ENCODE measurements at places on chromosomes 11 and 22. TPM values are rescaled to one million over a fixed set of nuclear protein-coding genes. Genes with fewer than 3 reads are reported as not detected.

Gene DERL3
- 0.49 TPM for total RNA-seq

Gene YPEL4
- total RNA-seq, result 0.25 TPM

Gene FOLH1
- not detected for total RNA-seq

Gene GLB1L2
- total RNA-seq, result not detected

Gene OR52N4
- not detected for total RNA-seq

Gene DNAJB7
- not detected for total RNA-seq

Gene CEND1
- not detected for total RNA-seq

Gene MUC6
- not detected for total RNA-seq

Gene EML3
- total RNA-seq, result 10.5 TPM

Gene OR6X1
- total RNA-seq, result not detected

Gene OR5B2
- total RNA-seq, result not detected

Gene CALCA
- not detected for total RNA-seq

Gene POU2AF2
- not detected for total RNA-seq

Gene GRAMD1B
- total RNA-seq, result 41.5 TPM

Gene B3GAT1
- total RNA-seq, result not detected

Gene APOBEC3C
- 13.8 TPM for total RNA-seq

Gene SIDT2
- 20.1 TPM for total RNA-seq

Gene PRRG4
- total RNA-seq, result 4.4 TPM

Gene SCGB1C1
- not detected for total RNA-seq

Gene PDXP
- 29.8 TPM for total RNA-seq

Gene SLC17A6
- not detected for total RNA-seq

Gene RELT
- total RNA-seq, result 10.8 TPM

Gene HSCB
- total RNA-seq, result 26.8 TPM

Gene CCDC15
- total RNA-seq, result 7.6 TPM

Gene SLC6A5
- not detected for total RNA-seq

Gene ZNF280B
- total RNA-seq, result 3.1 TPM

Gene OR52I2
- not detected for total RNA-seq

Gene TP53AIP1
- total RNA-seq, result not detected

Gene SERPING1
- total RNA-seq, result 17.0 TPM

Gene A4GALT
- total RNA-seq, result 2.5 TPM

Gene KREMEN1
- total RNA-seq, result 3.7 TPM

Gene HNRNPUL2
- total RNA-seq, result 11.3 TPM

Gene ZP1
- total RNA-seq, result not detected

Gene SERHL2
- total RNA-seq, result 0.22 TPM

Gene MMP12
- 4.0 TPM for total RNA-seq

Gene C1QTNF5
- 7.7 TPM for total RNA-seq

Gene TNNT3
- not detected for total RNA-seq

Gene EMSY
- 30.1 TPM for total RNA-seq

Gene OR2AT4
- total RNA-seq, result not detected
